ENCODE measurements at places on chromosomes 1 and 21.

GRCh38 chr1:92210701-92211100 lies 7.0 kb upstream of the C1orf146 start:
- DNase-seq: no peak

GRCh38 chr1:224727351-224728289 lies 111.5 kb downstream of the CNIH3 start:
- no peak for DNase-seq

GRCh38 chr1:156627313-156627880 lies 8.2 kb downstream of the HAPLN2 start:
- DNase-seq: no peak

GRCh38 chr21:29360799-29361765 lies 62.4 kb downstream of the BACH1 start:
- DNase-seq: no peak

GRCh38 chr1:78035121-78035520 lies 10.6 kb upstream of the GIPC2 start:
- DNase-seq: no peak

- no peak for DNase-seq
Observed at GRCh38 chr1:70405780-70406416, 5.2 kb upstream of the CTH start.

DNA sequence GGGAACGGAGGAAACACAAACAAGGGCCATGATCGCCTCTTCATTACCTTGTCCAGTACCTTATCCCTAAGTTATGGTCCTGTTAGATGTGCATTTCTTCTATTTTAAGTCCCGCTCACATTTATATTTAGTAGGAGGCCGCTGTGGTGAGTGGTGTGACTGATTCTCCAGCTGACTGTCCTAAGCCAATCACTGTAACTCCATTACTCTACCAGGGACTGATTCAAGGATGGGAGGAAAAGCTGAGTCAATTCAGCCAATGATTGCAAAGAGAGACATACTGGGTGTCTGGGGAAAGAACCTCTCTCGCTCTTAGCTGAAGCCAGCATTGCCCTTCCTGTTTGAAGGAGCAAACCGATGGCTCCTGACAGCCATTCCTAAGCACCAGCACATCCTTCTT lies 59.7 kb downstream of the TGFBR3 start:
- DNase-seq: no peak

DNA sequence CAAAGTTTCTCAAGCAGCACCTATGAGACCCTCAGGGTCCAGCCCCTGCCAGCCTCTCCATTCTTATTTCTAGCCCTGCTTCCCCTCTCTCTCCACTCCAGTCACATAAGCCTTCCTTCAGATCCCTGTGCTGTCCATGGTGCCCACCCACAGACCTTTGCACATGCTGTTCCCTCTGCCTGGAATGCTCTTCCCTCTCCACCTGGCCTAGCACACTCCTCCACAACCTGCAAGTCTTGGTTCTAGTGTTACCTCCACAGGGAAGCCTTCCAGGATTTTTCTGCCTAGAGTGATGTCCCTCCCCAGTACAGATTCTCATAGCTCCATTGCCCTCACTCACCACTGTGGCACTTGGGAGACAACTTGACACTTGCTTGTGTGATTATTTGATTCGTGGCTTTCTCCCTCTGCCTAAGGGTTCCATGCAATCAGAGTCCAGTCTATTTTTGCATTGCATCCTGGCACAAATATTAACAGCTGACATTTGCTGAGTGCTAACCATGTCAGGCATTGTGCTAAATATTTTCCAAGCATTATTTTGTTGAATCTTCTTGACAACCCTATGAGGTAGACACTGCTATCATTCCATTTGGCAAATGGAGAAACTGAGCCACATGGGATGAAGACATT lies 127.3 kb downstream of the SYF2 start:
- no peak for DNase-seq

Measured in right kidney (tissue), 9 donors.